ENCODE measurements at places on chromosomes 12 and 14.

- DNase-seq: no peak
Observed at GRCh38 chr12:109444259-109444658, 32.8 kb downstream of the KCTD10 start.

GRCh38 chr14:72594099-72594901, 299.6 kb downstream of the DPF3 start:
- no peak for DNase-seq

GRCh38 chr14:95190857-95191256, 33.5 kb upstream of the DICER1 start:
- DNase-seq: no peak

- DNase-seq: no peak
Observed at GRCh38 chr14:35402323-35403113, 2.0 kb downstream of the NFKBIA start.

DNA sequence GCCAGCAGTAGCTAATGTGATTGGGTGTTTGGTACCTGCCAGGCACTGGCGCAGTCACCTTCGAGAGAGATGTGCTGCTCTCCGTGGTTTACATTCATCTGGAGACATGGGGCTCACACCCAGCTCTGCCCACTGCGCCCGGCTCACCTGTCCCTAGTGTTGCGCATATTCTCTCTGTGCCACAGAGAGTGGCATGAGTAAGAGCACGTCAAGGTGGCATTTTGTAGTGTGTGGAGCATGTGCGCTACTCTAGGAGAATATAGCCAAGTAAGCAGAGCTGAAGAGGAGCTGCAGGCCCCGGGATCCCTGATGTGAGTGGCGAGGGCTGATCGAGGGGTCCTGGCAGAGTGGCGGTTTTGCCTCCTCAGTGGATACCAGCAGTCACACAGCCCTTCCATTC, 46.9 kb downstream of the TPCN1 start:
- DNase-seq: no peak

GRCh38 chr12:59850268-59850667, 254.4 kb downstream of the SLC16A7 start:
- no peak for DNase-seq

- DNase-seq: no peak
Observed at GRCh38 chr14:104249706-104250105, 111.3 kb downstream of the KIF26A start.

Measured in LNCaP clone FGC (cell line).